NCI-H187 treated with DMSO at 0.1 percent for 48 hours (cell line): ENCODE measurements at places on chromosomes 3 and 15.

GRCh38 chr15:48806151-48806550 lies 4.7 kb downstream of the CEP152 start:
- DNase-seq: peak; percentile 2

GRCh38 chr3:69568951-69569350 lies 170.3 kb upstream of the MITF start:
- no peak for DNase-seq

DNA sequence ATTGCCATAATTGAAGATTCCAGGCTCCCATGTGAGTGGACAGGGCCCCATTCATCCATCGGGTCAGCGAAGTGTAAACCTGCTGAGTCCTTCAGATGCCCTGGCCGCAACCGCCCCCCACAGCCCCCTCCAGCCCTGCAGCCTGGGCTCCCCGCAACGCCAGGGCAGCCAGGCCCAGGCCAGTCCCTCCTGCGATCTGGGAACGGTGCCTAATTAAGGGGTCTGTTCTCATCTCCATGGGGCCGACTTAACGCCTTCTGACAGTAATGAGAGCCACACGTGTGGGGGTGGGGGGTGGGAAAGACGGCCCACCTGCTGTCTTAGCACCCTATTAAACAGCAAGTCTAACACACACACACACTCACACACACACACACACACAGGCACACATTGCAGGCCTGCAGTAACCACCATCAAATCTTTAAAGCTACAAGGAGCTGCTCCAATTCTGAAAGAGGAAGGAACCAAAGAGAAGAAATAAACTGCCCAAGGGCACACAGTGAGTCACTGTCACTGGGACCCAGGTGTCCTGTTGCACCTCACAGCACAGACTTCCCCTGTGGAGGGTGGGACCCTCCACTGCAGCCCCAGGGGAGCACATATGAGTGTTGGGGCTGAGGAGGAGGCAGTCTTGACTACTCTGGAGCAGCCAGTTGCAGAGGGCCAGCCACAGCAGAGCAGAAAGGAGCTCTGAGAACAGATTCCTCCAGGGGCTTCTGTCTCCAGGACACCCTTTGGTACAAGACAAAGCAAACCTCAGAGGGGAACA lies 31.8 kb upstream of the HES1 start:
- no peak for DNase-seq

- DNase-seq: no peak
These were observed 22.3 kb downstream of the WDR49 start for GRCh38 chr3:167631471-167631870.
